ENCODE measurements at places on chromosomes 1 and 21.

DNA sequence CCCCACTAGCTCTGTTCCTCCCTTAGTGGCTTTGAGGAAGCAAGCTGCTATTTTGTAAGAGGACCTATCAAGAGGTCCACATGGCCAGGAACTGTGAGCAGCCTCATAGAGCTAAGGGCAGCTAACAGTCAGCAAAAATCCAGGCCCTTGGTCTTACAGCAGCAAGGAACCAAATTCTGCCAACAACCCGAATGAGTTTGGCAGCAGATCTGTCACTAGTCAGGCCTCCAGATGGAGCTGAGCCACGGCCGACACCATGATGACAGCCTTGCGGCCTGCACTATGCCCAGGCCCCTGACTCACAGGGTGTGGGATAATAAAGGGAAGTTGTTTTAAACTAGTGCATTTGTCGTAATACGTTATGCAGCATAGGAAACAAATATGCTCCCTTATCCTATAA is 28.0 kb upstream of the H3-3A start:
- peak; percentile 83 for DNase-seq

DNA sequence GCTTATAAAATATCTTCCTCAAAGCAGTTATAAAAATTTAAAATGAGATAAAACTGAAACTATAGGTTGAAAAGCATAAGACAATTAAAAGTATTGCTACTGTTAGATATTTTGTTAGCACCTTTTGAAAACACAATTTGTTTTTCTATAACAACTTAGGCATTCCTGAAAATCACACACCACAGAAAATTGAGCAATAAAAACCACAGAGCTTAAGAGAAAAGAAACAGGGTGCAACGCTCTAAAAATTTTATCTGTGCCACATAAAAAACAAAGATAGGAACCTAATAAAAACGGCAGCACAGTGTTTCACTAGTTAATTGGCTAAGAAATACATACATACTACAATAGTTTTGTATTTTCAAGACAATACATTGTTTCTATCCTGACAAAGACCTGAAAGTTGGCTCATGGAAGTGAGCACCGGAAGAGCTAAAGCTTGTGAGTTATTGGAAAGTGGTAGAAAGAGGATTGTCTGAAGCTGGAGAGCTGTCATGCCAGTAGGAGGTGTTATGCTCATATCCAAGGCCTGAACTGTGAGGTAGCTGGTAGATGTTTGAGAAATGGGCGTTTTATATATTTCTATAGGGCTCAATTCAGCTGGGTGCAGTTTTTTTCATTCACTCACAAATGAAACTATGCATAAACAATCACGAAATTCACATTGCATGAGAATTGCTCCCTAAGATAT is 45.8 kb downstream of the RGS7 start:
- DNase-seq, result peak; percentile 32

DNA sequence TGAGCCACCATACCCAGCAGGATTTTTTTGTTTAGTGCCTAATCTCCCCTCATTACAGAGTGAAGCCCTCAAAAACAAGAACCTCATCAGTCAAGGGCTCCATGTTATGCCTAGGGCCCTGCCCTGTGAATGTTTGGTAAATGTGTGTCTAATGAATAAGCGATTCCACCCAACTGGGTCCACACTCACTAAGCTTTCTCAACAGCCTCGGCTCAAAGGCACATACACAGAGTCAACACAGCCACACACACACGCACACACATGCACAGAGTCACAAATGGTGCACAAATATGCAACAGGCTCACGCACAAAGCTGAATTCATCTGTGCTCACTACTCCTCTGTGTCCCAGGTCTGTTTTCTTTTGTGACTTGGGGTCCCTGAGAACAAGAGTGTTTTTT is 11.7 kb upstream of the SYNC start:
- DNase-seq, result no peak

GRCh38 chr1:39295901-39296300 is 91.4 kb downstream of the MACF1 start:
- DNase-seq, result no peak

DNA sequence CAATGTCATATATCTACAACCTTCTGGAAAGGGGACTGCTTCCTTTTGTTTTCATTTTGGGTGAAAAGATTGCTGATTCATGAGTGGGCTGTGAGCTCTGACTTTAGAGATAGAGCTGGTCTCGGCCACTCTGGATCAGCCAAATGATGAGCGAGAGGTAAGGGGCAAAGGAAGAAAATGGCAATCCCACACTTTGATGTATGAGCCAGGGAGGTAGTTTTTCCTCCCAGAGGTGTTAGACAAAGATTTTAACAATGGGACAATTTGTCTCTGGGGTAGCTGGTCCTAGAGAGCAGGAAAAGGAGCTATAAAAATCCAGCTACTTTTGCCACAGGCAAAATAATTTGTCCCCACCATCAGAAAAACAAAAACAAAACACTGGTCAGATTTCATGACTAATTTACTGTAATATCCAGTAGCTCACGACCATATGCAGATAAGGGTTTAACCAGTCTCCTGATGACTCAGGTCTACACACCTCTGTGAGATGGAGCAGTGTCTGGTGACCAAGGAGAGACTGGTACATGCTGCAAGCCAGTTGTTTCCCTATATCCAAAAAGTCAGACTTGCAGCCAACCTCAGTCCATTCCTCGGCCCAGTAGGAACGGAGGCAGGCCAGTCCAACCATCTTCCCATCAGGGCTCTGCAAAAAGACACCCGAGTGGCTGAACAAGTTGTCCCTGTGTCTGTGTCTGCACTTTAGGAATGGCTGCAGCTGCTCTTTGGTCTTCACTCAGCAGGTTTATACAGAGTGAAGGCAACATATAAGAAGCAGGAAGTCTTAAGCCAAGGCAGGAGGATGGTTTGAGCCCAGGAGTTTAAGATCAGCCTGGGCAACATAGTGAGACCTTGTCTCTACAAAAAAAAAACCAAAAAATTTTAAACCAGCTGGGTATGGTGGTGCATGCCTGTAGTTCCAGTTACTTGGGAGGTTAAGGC is 29.2 kb downstream of the DNASE2B start:
- no peak for DNase-seq

- no peak for DNase-seq
Measured at GRCh38 chr21:27505516-27505915, 538.6 kb upstream of the ADAMTS5 start.

DNA sequence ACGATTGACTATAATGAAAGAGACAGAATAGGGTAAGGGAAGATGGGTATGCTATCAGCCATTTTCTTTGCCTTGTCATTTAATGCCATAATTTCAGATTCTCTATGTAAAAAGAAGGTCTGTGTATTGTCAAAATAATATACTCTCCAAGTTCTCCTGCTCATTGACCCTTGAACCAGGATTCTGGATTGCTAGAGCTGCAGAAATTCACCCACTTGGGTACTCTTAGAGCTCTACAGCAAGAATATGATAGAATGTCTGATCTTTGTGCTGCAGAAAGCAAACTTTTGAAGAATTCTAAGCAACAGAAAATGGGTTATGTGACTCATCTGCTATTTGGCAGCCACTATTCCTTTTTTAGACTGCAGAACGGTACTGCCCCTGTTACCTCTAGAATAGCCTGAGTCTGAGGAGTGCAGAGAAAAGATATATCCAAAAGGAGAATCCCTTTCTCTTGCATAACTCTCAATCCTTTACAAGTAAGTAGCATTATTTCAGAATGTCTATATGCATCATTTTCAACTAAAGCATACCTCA is 78.2 kb upstream of the TENT5C start:
- no peak for DNase-seq

DNA sequence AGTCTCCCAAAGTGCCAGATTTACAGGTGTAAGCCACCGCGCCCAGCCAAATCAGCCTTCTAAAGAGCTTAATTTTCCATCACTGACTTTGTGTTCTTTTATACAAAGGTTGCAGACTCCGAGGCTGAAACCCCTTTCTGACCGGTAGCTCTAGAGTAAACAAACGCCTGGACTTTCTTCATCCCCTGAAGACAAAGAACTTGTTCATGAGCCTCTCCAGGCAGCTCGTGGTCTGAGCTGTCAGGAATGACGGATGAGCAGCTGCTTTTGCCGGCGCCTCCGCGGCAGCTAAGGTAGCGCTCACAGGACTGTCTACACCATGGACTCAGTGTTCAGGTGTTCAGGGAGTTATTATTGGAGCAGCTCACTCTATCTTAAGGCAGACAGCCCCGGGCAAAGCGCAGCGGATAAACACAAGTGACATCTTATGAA is 128.5 kb upstream of the ERRFI1 start:
- DNase-seq, result no peak

DNA sequence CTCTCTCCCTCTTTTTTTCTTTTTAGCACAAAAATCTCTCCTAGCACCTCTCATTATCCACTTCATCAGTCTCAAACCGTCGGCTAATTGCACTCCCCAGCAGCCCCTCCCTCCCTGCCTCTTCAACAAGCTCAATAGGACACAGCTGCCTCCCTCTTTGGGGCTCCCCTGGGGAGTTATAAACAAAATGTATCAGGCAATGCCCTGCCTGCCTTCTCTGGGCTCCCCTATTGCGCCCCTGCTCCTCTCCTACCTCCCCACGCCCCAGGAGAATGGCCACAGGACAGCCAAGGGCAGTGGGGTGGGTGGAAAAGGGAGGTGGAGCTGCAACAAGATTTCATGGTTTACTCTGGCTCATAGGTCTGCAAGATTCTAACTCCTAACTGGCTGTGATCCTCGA is 147.1 kb upstream of the GRIK3 start:
- DNase-seq, result no peak

DNA sequence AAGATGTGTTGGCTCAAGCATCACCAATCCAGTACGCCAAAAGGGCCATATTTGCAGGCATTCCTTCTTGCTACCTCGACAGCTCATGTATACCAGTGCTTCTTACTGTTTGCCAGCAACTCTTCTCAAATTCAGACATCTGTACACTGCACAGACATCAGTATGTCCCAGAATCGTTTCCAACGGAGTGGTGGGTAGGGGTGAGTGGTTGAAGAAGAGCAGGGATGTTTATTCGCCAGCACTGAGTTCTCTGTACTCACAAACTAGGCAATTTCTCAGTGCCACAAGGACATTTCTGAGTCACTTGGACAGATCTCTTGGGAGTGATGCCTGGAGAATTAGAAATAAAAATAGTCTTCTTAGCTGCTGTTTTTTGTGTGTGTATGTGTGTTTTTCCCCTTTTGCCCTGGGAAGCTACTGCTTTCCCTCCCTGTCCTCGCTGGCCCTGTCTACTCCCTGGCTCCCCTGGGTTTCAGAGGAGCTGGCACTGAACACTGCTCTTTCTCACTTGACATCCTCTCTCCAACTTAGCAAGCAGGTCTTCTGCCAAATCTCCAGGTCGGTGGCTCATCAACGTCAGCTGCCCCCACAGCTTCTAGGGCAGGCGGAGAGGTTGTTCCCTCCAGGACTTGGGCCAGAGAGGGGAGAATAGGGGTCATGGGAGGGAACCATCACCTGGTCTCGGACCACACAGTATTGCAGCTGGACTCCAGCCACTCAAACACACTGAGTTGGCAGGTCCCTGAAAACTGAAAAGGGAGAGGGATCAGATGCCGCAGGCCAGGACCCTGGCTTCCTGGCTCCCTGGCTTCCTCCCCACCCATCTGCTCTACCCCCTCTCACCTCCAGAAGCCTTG is 90.5 kb downstream of the NMNAT2 start:
- no peak for DNase-seq

DNA sequence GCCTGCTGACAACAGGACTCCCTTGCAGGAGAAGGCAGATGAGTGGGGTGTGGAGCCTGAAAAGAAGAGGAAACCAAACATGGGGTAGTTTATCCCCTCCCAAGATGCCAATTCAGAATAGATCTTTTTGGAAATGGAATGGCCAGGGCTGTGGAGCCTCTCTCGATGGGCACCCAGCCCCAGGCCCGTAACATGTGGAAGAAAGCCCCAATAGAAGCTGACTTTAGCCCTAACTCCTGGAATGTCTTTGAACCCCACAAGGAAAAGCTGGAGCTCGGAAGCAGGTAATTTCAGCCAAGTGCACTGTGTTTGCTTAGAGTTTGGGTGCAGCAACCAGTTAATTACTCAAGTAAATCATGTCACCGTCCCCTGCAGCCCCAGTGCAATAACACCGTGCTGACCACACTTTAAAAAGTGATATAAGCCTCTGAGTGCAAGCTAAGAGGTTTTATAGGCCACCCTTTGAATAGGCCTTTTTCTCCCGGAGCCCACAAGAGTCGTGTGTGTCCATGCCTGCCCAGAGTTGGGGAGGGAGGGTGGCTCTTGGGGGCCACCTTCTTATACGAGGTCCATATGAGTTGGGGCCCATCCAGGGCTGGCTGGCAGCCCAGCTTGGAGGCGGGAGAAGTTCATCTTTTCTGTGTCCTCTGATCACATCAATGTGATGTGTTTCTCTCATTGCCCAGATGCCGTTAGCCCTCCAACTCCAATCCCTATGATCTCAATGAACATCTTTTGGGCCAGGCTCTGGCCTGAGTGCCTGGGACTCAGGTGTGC is 153.2 kb downstream of the TRABD2B start:
- no peak for DNase-seq

- peak; percentile 17 for DNase-seq
Measured at GRCh38 chr1:17186216-17186909, 18.6 kb upstream of the PADI1 start.

GRCh38 chr1:195251900-195252299 is 1356.3 kb downstream of the KCNT2 start:
- no peak for DNase-seq

GRCh38 chr21:23822760-23823159 is 1784.5 kb downstream of the MRPL39 start:
- no peak for DNase-seq

Measured in dermis blood vessel endothelial cell (primary cell).